ENCODE measurements at places on chromosomes 5 and 9. TPM values are rescaled to one million over a fixed set of nuclear protein-coding genes. Genes with fewer than 3 reads are reported as not detected.

GRCh38 chr5:42591015-42591414 lies 165.6 kb upstream of the CCDC152 start:
- no peak for DNase-seq

Gene FCN1
- polyA plus RNA-seq: not detected

DNA sequence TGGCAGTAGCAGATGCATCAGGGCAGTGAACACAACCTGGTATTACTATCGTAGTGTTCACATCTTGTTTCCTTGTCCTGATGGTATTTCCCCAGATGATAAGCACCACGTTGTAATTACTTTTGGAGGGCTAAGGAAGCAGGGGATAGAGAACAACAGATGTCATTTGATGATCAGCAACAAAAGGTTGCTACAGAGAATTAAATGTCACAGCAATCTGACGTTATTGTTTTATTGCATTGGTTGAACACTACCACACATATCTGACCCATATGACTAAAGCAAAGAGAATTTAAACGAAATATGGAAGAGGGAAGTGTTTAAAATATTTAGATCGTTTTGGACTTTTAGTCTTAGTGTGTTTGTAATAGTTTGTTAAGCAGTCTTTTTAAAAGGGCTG lies 408.3 kb downstream of the SH3GL2 start:
- no peak for DNase-seq

Gene PAEP
- polyA plus RNA-seq: not detected

- no peak for DNase-seq
Observed at GRCh38 chr5:39379693-39380092, 15.4 kb upstream of the C9 start.

Measured in A549 (cell line).